ENCODE measurements at places on chromosomes 5 and 9.

DNA sequence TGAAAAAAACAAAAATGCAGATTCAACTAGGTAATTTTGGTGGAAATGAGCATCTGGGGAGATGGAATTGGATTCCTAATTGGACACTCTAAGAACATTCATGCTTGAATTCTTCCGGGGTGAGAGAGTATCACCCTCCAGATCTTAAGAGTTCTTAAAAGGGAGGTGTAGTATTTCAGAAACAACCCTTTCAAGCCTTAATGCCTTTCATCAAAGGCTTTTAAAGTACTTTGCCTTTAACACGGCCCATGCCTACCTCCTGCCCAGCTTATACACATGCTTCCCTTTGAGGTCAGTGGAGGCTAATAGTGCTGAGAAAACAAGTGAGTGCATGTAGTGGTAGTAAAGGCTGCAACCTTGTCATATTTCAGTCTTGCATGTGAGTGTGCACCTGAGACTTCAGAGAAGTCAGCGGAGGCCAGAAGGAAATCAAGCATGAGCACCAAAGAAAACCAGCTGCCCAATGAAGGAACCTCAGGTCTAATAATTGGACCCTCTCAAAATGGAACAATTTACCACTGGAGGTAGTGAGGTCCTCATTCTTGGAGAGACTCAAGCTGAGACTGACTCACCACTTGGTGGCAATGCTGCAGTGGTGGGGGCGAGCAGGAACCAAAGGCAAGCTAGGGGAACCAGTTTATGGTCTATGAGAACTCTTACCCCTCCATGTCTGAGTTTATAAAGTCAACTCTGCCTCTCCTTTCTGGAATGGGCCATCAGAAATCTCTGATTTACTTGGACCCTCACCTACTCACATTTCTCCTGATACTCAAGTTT, 98.4 kb upstream of the GDNF start:
- DNase-seq: no peak

DNA sequence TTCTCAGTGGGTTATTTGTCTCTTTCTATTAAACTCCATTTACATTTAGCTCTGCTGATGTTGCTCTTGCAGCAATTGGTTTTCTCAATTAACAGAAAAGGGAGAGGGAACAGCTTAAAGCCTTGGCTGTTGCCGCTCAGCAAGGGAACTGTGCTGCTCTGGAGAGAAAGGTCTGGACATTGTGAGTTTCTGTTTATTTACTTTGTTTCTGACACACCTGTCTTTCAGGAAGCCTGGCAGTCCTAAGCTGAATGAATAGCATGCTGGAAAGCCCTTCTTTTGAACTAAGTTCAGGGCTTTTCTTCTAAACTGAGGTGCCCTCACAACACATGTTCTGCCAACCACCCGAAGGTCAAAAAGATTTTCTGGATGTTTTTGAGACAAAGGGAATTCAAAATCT, 491.9 kb downstream of the PDE4D start:
- DNase-seq: no peak

GRCh38 chr5:51829691-51830090, 446.4 kb downstream of the ISL1 start:
- no peak for DNase-seq

- DNase-seq: peak; percentile 21
Observed at GRCh38 chr5:54469622-54470021, 14.1 kb downstream of the HSPB3 start.

DNA sequence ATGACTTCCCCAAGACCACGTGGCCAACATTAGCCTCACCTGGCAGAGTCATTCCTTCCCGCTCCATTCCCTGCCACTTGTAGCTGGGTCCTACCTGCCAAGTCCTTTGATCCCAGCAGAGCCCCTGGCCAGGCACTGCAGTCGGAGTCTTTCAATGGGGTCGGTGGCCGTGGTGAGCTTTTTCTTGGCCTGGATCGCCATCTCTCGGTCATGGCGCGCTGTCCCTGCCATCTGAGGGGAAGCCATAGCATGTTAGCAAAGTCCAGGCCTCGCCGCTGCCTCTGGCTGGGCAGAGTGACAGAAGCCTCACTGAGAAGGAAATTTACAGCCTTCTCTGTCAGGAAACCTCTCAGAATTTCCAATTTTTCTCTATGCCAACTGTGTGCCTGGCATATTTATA, 17.5 kb downstream of the CAPSL start:
- no peak for DNase-seq

DNA sequence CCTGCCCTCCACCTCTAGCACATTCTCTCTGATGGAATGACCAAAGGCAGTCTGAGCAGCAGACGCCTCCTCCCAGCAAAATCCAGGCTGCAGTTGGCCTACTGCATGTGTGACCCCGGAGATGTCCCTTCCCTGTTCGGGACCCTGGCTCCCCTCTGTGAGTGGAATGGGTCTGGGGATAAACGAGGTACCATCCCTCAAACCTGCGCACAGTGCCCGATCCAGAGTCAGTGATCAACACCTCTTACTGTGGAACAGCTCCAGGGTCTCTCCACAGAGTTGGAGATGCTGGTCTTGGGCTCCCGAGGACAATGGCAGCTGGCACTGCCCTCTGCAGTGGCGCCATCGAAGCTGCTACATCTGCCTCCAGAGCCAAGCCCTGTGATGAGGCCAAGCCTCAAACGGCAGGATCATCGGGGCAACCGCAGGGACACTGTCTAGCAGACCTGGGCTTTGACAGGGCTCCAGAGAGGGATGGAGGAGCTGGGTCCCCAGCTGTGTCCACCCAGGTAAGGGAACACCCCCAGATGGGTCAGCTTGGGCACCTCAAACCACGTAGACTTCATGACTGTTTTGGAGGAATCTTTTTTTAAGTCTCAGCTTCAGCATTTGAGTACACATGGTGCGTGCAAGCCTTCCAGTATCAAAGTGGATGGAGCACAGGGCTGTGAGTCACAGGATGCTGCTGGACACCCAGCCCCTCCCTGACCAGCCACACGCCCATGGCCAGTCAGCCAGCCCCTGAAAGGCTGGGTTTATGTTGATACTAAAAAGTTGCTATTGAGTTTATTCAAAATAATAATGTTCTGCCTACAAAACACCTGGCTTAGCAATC, 13.0 kb downstream of the MED10 start:
- peak; percentile 77 for DNase-seq

DNA sequence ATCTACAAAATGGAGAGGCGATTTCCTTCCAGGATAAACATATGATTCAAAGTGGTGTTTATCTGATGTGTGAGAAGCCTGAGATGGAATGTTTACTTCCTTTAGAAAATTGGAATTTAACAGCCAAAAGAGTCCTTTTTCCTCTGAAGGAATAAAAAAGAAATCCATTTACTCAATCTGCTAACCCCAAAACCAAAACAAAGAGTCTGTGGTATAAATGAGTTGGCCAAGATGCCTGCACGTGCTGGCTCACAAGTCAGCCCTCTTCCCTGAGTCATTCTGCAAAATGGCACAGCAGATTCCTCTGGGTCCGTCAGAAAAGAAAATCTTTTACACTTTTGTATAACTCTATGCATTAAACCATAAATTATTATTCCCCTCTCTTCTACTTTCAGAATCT, 60.8 kb downstream of the EBF1 start:
- DNase-seq: peak; percentile 87

- DNase-seq: no peak
Observed at GRCh38 chr9:93577078-93577974, 942 bp downstream of the PHF2 start.

DNA sequence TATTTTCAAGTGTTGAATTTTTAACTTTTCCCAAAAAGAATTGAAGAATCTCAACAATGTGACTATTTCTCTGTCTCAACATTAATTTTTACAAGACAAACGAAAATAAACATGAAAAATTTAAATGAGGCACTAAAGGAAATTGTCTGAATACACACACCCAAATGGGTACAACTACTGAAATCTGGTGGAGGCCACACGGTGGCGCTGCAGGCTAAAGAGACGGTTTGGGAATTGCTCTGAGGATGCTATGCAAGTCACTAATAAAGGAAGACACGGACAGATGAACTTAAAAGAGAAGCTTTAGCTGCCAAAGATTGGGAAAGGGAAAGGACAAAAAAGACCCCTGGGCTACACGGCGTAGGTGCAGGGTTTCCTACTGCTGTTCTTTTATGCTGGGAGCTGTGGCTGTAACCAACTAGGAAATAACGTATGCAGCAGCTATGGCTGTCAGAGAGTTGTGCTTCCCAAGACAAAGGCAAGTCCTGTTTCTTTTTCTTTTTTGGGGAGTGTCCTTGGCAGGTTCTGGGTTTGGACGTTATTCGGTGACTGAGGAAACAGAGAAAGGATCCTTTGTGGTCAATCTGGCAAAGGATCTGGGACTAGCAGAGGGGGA, at the start of gene PCDHB10:
TSS of gene PCDHB10 (plus strand) at position 244 of the 616 bp plus-strand sequence. CDS start at position 444, 200 bp downstream.
- peak; percentile 8 for DNase-seq

- DNase-seq: no peak
Observed at GRCh38 chr9:19284729-19285128, 54.2 kb downstream of the DENND4C start.

DNA sequence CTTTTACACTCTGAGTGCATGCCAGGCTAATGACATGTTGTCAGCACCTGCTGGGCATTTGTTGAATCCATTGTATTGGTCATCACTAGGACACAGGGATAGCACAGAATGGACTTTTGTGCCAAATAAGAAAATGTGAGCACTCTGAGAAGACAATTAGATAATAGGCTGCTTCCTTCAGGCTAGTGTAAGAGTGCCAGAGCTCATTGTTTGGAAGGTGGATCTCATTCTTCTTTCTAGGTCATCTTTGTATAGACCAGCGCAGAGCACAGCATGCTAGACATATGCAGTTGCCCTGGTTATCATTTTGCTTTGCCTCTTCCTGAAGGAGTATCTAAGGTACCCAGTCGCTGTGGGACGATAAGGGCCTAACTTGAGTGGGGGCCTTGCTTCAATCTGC, 493.4 kb upstream of the COX7C start:
- no peak for DNase-seq

GRCh38 chr9:129023036-129023907, 4.9 kb downstream of the SH3GLB2 start:
- DNase-seq: peak; percentile 86

GRCh38 chr5:116564312-116564711, 10.3 kb downstream of the SEMA6A start:
- DNase-seq: no peak

GRCh38 chr5:1524481-1524798, 680 bp upstream of the LPCAT1 start:
- no peak for DNase-seq

- DNase-seq: peak; percentile 11
Observed at GRCh38 chr9:106830527-106831150, 32.3 kb upstream of the ZNF462 start.

DNA sequence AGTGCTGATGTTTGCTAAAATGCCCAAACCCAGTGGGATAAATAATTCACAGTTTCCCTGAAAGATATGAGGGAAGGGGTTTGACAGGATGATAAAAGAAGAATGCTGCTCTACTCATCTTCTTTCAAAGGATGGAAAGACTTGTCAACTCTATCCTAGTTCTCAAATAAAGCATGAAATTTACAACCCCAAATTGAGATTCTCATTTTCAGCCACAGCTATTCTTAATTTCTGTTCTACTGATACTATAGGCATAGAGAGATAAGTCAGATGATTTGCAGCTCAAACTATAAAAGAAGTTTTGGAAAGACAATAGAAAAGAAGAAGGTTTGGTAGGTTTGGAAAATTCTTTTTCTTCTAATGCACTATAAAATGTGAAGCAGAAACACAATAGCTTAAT, 542.6 kb downstream of the CSNK1G3 start:
- no peak for DNase-seq

DNA sequence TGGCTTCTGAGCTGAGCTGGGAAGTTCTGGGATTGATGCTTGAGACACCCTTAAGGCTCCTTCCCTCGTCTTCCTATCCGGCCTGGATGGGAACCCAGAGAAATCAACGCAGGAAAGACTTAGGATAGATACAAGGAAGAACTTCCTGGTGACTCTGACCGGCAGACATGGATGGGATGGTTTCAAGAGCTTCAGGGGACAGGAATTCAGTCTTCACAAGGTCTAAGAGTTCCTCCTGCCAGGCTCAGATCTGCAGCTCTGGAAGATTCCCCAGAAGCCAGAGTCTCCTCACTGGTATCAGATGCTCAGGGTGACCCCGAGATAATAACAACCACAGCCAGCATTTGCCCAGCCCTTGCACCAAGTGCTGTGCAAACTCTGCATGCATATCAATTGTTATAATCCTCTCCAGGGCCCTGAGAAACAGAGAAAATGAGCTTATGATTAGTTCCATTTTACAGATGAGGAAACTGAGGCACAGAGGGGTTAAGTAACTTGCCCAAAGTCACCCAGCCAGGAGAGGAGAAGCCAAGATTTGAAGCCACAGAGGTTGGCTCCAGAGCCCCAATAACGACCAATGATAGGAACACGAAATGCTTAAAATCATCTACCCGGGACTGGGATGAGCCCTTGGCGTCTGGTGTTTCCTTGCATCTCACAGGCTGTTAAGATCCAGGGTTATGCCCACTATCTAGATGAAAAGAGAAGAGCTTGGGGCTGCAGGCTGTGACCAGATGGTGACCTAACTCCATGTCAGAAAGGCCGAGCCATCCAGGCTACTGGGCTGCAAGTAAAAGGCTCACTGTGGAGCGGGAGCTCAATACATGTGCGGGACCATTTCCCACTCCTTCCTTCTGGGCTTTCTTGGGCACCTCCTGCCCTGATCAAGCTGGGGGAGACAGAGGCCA, 119.8 kb downstream of the C9orf50 start:
- DNase-seq: no peak

GRCh38 chr5:65084795-65085515, 316.2 kb downstream of the CWC27 start:
- DNase-seq: no peak

- DNase-seq: peak; percentile 14
Observed at GRCh38 chr5:87048156-87048555, 219.5 kb upstream of the RASA1 start.

DNA sequence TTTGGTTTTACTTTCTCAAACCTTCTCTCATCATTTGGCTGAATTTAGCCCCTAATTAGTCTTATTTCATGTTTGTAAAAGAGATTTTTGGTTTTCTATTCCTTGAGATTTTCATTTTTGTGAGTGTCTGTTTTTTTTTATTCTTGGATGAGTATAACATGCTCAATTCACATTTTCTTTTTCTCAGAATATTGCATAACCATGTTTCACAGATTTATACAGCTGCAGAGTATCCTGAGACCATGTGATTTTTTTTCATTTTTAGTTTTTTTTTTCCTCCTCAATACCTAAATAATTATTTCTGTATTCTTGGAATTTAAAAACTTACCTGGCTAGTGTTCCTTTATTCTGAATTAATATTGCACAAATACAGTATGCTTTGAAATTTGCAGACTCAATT, 361.9 kb downstream of the SEMA5A start:
- DNase-seq: no peak

GRCh38 chr9:94919376-94920098, 193.0 kb downstream of the AOPEP start:
- peak; percentile 82 for DNase-seq

DNA sequence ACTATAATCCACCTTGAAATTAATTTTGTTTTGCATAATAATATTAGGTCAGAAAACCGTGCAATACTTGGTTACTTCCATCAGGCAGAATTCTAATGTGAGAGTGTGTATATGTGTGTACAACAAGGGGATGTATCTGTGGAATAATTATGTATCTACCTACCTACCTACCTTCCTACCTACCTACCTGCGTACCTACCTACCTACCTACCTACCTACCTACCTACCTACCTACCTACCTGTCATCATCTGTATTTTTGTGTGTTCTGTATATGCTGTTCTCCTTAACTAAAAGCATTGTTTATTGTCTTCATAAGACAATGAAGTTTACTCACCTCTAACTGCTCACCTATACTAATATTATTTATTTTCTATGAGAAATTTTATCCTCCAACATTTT, 52.8 kb downstream of the VCAN start:
- no peak for DNase-seq

- no peak for DNase-seq
Observed at GRCh38 chr9:134872482-134873231, 8.0 kb upstream of the FCN2 start.

All from fibroblast of mammary gland (primary cell).